ENCODE measurements at places on chromosomes 12 and 14.
A peak's percentile ranks its signal among the peaks of the same experiment; 100 is the strongest.

- no peak for DNase-seq
These were observed 27.1 kb upstream of the BCDIN3D start for GRCh38 chr12:49869816-49870500.

GRCh38 chr12:104460041-104460719 is 3.4 kb downstream of the CHST11 start:
- no peak for DNase-seq

DNA sequence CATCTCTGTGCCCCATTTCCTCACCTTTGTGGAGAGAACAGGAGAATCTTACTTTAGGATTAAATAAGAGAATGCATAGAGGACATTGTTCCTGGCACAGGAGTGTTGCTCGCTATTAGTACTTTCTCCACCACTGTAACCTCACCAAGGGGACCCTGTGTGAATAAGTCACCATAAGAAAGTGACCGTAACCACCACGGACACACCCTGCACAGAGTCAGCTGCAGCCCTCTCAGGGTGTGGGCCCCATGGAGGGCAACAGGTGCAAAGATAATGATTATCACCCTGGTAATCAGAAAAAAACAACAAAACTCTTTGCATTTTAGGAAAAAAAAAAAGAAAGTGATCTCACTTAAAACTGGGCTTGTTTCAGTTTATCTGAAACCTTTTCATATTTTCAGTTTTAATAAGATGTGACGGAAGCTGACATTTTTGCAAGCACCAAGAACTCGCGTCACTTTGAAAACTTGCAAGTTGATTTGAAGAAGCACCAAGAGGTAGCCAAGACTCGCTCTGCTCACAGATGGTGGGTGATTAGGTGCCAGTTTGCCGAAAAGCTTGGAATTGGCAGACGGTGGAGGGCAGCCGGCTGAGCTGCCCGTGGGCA is 87.0 kb upstream of the VRK1 start:
- DNase-seq: no peak

DNA sequence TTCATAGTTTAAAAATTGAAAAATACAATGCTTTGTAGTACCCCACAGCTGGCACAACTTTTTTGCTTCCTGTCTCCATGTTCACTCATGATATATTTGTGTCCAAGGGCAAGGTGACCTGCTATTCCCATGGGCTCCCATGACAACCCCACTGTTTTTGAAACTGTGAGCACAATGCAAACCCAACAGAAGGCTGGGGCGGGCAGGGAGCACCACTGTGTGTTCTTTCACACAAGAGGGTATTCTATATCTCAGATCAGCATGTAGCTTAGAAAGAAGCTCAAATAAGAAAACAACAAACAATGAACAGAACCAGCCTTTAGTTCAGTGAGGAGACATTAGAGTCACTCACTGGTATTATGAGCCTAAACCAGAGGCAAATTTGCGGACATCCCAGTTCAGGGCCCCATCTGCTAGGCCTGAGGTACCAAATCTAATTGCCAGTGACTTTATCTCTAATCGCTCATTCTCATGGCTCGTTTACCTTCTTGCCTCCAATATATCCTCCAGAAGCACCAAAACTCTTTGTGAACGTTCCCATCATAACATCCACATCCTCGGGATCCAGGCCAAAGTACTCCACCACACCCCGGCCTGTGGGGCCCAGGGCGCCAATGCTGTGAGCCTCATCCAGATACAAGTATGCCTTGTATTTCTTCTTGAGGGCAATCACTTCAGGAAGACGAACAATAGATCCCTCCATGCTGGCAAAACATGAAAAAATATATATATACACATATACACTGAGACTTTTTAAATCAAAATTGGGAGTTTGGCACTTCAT is 56.4 kb upstream of the ISM2 start:
- DNase-seq: no peak

- DNase-seq: no peak
These were observed 3.3 kb downstream of the NKX2-1 start for GRCh38 chr14:36516719-36517241.

DNA sequence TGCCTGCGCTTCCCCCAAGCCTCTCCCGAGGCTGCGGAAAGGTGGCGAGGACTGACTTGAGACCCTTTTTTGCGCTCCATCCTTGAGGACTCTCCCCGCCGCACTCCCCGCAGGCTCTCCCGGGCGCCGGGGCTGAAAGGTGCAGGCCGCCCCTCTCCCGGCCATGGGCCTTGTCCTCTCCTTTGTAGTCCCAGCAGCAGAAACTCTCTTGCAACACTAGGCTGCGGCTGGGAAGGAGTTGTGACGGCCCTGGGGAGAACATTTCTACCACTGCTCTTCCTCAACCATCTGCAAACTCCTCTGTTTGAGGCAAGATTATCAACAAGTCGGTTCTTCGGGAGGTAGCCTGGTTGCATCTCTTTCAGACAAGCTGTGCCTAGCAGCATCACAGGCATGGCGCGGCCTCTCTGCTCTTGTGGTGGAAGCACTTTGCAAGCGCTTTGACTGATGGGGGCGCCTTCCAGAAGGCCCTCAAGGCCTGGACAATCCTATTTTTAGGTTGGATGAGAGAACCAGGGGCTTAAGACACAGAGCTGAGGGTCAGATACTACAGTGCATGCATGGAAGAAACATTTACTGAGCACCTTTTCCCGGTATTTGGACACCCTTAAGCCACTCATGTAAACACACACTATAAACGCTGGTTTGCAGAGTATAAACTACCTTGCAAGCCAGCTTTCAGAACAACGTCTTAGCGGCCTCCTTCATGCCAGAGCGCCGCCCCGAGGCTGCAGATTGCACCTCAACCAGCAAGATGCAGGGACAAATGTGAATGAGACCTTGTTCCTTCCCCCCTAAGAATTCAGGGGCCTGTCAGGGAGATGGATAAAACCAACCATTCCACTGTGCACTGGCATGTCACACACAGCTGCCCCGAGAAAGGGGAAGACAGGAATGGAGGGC is 1.2 kb upstream of the PRIMA1 start:
- no peak for DNase-seq

- no peak for DNase-seq
These were observed 23.2 kb upstream of the ATP5MC2 start for GRCh38 chr12:53698948-53699677.

DNA sequence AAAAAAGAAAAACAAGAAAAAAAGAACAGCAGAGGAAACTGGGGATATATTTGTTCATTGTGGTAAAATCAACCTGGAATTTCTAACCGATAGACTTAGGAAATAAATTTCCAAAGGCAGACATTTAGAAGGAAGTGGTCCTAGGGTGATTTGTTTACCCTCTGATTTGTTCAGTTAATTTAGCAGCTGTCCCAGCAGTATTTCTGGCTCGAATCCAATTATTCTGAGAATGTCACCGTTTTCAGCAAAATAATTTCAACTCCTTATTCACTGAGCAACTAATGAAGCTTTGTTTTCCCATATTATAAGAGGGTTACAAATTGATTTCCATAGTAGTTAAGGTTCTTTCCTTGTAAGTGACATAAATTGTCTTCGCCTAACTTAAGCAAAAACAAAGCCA is 285.2 kb upstream of the SYT10 start:
- DNase-seq: no peak

- peak; percentile 56 for DNase-seq
These were observed 40.7 kb upstream of the MTERF2 start for GRCh38 chr12:107027636-107028053.

- no peak for DNase-seq
These were observed 158.8 kb downstream of the GARIN6 start for GRCh38 chr12:99806304-99806703.

All from HS-27A (cell line).